Left lung (tissue), 14 donors: ENCODE measurements at places on chromosomes 3 and 15. TPM values are rescaled to one million over a fixed set of nuclear protein-coding genes. Genes with fewer than 3 reads are reported as not detected.

The CCDC12 gene
- total RNA-seq: 43.7 TPM

The MPI gene
- total RNA-seq: 30.7 TPM

The ALDH1L1 gene
- total RNA-seq: 0.90 TPM

The CCDC54 gene
- not detected for total RNA-seq

The ADGRG7 gene
- total RNA-seq: not detected

The ABI3BP gene
- total RNA-seq: 138 TPM

The IMPG2 gene
- 0.21 TPM for total RNA-seq

The ARNT2 gene
- 9.7 TPM for total RNA-seq

The LSAMP gene
- total RNA-seq: 26.3 TPM
